CD8-positive, alpha-beta T cell (primary cell): ENCODE measurements at places on chromosomes 12 and 14. TPM values are rescaled to one million over a fixed set of nuclear protein-coding genes. Genes with fewer than 3 reads are reported as not detected.

GRCh38 chr14:53668897-53669296 lies 287.7 kb downstream of the BMP4 start:
- DNase-seq: no peak

The ACADS gene
- 7.3 TPM for total RNA-seq

DNA sequence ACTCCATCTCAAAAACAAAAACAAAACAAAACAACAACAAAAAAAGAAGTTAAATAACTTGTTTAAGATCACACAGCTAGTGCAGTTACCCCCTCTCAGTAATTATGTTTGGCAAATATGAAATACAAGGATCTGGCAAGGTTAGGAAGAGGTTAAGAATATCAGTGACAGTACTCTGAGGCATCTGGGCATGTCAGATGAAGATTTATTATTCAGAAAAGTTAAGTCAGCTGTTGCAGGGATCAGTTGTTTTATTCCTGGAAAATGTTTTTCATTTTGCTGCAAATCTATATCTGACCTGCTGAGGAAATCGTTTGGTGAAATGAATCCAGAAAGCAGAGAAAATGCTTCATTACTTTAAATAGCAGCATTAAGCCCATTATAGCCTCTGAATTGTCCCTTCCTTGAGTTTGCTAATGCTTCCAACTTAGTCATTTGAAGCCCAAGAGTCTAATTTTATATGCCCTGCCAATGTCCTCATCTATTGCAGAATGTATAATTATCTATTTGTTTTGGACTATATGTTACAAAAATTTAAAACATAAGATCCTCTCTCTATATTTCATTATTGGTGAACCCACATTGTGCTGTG lies 8.1 kb downstream of the GPX2 start:
- DNase-seq: no peak

DNA sequence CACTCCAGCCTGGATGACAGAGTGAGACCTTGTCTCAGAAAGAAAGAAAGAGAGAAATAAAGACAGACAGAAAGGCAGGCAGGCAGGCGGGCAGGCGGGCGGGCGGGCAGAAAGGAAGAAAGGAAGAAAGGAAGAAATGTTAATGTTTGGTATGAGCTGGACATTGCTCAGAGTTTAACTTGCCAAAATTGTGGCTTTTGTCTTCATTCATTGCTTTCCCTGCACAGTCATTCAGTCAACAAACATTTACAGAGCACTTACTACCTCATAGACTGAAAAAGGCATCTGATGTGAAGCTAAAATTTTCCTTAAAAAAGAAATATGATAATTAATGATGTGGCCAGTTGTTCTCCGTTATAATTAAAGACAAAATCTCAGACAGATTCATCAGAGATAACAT lies 247.1 kb downstream of the SPTSSA start:
- DNase-seq: no peak

- no peak for DNase-seq
Observed at GRCh38 chr12:118835926-118836325, 145.4 kb upstream of the SRRM4 start.

- no peak for DNase-seq
Observed at GRCh38 chr14:87148655-87149054, 844.3 kb downstream of the GALC start.
